ENCODE measurements at places on chromosomes 13 and 19.
A peak's percentile ranks its signal among the peaks of the same experiment; 100 is the strongest.

GRCh38 chr13:98454389-98454881 is 122.5 kb downstream of the STK24 start:
- DNase-seq: no peak

- DNase-seq: no peak
Measured at GRCh38 chr13:74206061-74206561, 71.9 kb upstream of the KLF12 start.

DNA sequence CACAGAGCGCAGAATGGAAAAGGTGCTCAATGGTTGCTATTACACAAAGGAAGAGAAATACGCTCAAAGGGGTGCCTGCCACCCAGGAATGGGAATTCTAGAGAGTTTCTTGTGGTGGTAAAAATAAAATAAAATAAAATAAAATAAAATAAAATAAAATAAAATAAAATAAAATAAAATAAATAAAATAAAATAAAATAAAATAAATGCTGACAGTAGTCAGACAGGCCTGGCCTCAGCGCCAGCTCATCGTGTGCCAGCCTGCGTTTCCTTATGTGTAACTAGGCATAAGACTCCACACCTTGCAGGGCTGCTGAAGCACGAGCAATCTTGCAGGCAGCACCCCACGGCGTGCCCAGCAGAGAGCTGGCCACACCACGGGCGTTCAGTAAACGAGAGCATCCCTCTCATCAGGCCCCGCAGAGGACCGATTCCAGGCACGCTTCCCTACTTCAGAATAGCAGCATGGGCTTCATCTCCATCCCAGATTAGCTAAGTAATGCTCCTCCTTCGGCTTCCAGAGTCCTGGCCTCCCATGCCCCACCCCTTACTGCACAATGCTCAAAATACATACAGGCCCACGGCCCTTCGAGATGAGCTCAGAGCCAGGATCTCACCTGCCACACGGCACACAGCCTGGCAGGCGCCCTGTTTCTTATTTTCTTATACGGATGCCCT is 5.6 kb downstream of the NAPA start:
- no peak for DNase-seq

GRCh38 chr19:44968670-44969069 is 13.5 kb downstream of the CLPTM1 start:
- DNase-seq: no peak

GRCh38 chr13:27264181-27264580 is 6.4 kb upstream of the RASL11A start:
- no peak for DNase-seq

GRCh38 chr19:47315125-47315821 is 5.6 kb downstream of the C5AR1 start:
- DNase-seq: no peak

- DNase-seq: peak; percentile 71
Measured at GRCh38 chr13:43786766-43787517, at the start of gene ENOX1. TSS of gene ENOX1 (minus strand) at chr13:43786972.

DNA sequence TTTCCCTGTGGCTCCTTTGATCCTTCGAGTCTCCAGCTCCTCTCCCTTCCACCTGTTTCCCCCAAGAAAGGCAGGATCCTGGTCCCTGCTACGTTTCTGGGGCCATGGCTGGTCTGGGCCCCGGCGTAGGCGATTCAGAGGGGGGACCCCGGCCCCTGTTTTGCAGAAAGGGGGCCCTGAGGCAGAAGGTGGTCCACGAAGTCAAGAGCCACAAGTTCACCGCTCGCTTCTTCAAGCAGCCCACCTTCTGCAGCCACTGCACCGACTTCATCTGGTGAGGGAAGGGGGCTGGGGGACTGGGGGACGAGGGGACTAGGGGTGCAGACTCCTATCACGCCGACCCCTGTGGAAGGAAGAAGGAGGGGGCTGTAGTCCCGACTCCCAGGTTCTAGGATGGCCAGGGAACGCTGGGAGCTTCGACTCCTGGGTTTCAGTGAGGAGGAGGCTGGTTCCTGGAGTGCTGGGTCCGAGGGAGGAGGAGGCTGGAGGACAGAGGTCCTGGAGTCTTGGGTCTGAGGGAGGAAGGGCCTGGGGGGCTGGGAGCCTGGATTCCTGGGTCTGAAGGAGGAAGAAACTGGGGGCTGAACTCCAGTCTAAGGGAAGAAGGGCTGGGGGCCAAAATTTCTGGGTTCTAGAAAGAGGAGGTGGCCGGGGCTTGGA is 524 bp downstream of the PRKCG start:
- no peak for DNase-seq

- DNase-seq: no peak
Measured at GRCh38 chr13:23497191-23497590, 63.7 kb upstream of the SACS start.

DNA sequence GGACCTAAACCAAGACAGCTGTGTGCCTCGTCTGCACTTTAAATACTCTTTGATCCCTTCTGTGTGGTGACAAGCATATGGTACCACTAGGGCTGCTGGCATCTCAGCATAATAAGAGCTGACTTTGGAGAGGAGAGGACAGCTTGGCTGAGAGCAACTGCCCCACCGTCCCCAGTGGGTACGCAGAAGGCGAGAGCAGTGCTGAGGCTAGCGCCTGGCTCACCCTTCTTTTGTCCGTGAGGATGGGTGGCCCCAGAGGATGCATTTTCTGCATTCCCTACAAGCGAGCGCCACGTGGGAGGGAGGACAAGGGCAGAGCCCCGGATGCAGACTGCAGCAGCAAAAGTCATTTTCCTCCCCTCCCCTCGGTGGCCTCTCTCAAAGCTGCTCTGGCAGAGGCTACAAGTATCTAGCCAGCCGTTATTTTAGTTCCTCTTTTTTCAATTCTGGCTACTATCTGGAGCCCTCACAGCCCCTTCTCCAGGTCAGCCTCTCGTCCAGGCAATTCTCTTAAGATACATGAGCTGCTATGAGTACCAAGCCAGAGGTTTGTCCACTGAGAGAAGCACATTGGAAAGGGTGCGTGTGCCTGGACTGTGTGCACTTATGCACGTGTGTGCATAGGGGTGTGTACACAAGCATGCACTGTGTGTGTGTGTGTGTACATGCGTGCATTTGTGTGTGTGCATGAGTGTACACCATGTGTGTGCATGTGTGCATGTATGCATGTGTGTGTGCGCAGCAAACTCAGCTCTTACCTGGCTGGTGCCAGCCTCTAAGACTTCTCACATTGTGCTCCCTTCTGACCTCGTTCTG is 51.3 kb downstream of the RAB20 start:
- DNase-seq: no peak

DNA sequence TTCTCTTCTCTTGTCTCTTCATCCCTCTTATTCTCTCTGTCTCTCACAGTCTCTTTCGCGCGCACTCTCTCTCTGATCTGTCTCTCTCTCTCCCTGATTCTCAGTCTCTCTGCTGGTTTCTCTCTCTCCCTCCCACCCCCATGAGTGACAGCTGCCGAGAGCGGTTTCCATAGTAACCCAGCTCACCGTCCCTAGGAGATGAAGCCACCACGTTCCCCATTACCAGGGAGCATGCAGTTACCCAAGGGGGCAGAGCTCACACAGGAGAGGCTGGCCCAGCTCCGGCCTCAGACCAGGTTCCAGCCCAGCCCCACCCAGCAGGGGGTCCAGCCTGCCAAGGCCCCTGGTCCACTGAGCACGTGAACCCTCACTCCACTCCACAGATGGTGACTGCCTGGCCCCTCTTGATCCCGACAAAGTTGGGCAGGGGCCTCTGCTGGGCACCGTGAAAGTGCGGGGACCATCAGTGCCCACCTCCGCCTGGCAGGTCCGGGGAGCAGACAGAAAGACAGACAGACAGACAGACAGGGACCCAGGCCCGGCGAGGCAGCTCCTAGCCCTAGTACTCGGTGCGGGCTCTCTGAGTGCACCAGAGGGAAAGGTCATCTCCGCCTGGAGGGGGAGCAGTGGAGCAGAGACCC is 50.6 kb downstream of the CELF5 start:
- DNase-seq: peak; percentile 39

- no peak for DNase-seq
Measured at GRCh38 chr19:18863843-18864362, 32.1 kb downstream of the CERS1 start.

DNA sequence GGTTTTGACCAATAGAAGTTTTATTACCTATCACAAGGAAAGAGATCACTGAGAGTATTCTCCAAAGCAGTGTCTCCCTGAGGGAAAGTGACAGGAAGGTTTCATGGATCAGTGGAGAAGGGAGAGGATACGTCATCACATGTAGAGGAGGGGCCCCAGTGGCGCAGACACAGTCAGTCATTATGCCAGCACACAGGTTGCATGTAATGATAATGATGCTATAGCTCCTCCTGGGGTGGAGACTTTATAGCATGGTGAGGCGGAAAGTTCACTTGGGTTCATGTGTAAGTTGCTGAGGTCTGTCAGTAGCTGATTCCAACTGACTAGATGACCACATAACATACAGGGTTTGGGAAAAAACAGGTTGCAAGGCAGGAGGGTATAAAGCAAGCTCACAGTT is 88.8 kb downstream of the FNDC3A start:
- DNase-seq: no peak

DNA sequence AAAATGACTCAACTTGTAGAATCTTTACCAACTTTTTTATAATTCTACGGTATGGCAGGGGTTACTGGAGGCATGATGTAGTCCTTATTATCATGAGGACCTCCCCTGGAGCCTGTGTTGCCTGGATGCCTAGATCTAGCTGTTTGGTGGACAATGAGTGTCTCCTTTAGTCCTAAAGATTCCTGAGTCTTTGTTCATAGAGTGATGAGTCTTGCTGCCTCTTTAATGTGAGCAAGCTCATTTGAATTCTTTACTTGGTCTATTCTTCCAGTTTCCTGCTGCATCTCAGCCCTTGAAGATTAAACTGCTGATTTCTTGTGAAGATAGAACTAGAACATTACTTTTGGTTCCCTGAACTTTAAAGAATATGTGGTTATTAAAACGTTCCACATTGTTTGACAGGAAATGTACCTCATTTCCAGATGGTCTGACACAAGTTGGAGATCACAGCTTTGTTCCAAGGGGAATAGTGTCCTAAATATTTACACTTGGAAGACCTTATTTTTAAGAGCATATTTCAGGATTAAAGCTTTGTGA is 51.9 kb downstream of the SLAIN1 start:
- DNase-seq: no peak

- no peak for DNase-seq
Measured at GRCh38 chr19:38799104-38799503, 10.1 kb downstream of the LGALS7B start.

DNA sequence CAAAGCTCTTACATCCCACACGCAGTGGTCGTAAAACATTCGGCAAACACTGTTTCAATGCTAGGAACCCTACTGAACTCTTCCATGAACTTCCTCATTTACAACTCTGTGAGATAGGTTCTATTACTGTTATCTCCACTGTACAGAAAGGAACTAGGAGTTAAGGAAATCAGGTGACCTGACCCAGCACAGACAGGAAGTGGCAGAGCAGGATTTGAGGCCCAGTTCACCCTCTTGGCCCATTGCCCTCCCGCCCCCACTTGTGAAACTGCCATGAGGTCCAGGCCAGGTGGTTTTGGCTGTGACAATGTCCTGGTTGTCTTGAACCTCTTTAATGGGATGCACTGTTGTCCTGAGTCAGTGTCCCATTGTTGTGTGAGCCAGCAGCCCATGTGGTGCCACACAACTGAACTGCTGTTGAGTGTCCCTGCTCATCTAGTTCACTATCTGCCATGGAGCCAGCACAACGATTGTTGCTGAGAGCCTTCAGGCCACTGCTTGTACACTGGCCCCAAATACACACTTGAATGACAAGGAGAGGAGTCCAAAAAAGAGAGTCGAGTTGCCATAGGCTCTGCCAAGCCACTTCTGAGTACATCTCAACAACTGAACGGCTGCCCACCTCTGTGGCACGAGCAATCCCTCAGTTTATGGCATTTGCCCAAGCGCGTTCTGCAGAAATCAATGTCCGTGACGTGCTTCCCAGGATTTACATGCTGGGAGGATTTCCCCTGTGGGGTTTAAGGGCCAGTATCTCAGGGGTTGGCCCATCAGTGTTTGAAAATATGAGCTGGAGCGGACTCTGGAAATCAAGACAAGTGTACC is 484.6 kb downstream of the TSHZ3 start:
- no peak for DNase-seq

DNA sequence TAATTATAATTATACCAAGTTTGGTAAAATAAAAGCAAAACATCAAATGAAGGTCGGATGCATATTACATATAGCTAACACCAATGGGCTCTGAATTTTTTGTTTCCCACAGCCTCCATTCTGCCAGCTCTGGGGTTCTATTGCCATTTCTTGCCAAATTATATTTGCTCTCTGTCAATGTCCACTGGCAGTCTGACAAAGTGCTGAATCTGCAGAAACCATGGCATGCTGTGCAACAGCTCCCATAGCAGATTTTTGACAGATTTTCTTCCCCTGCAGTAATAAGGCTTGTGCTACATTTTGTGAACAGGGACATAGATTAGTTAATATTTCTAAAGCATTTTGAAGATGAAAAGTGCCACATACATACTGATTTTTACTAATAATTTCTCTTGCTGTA is 1102.1 kb downstream of the DIAPH3 start:
- DNase-seq: no peak

- DNase-seq: no peak
Measured at GRCh38 chr13:114334305-114335053, 20.2 kb downstream of the CHAMP1 start.

- no peak for DNase-seq
Measured at GRCh38 chr19:18648973-18649315, 12.1 kb downstream of the KLHL26 start.

DNA sequence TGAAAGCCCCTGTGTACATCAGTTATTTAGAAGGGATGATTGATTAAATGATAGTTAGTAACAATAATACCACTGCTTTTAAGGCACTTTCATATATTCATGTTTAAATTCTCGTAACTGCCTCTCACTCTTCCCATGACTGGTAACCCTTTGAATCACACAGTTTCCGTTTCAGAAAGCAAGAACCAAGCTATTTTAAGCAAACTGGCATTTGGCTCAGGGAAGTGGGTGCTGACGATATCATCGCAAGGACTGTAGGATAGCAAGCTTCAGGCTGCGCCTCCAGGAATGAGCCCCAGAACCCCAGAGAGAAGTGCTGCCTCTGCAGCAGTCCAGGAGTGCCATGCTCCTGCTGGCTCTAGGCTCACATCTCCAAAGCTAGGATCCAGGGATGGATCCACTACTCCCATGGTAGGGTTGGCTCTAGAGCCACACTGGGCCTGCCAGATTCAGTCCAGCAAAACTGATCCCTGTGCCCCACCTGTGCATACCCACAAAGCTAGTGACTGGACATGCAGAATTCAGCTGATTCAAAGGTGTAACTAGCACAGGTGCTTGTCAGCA is 313.5 kb downstream of the SLC7A1 start:
- DNase-seq: no peak
